HepG2 (cell line): ENCODE measurements at places on chromosomes 12 and 14. TPM values are rescaled to one million over a fixed set of nuclear protein-coding genes. Genes with fewer than 3 reads are reported as not detected.
A peak's percentile ranks its signal among the peaks of the same experiment; 100 is the strongest.

DNA sequence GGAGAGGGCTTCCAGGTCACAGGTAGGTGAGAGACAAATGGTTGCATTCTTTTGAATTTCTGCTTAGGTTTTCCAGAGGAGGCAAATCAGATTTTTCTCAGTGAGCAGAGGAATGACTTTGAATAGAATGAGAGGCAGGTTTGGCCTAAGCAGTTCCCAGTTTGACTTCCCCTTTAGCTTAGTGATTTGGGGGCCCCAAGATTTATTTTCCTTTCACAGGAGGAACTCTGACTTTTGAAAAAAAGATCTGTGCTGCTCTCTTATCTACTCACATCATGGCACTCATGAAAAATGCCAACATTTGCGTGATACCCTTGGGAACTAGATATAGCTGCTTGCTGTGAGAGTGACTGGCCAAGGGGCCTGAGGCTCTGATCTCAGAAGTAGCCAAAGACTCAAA, 58.0 kb upstream of the EVL start:
- H3K27ac ChIP-seq, result no peak overlapping the region
- no peak for DNase-seq
- H3K27me3 ChIP-seq, result no peaks in the 10 kb centered on the region
- no peaks in the 10 kb centered on the region for H3K36me3 ChIP-seq
- H3K4me1 ChIP-seq, result no peaks in the 10 kb centered on the region

DNA sequence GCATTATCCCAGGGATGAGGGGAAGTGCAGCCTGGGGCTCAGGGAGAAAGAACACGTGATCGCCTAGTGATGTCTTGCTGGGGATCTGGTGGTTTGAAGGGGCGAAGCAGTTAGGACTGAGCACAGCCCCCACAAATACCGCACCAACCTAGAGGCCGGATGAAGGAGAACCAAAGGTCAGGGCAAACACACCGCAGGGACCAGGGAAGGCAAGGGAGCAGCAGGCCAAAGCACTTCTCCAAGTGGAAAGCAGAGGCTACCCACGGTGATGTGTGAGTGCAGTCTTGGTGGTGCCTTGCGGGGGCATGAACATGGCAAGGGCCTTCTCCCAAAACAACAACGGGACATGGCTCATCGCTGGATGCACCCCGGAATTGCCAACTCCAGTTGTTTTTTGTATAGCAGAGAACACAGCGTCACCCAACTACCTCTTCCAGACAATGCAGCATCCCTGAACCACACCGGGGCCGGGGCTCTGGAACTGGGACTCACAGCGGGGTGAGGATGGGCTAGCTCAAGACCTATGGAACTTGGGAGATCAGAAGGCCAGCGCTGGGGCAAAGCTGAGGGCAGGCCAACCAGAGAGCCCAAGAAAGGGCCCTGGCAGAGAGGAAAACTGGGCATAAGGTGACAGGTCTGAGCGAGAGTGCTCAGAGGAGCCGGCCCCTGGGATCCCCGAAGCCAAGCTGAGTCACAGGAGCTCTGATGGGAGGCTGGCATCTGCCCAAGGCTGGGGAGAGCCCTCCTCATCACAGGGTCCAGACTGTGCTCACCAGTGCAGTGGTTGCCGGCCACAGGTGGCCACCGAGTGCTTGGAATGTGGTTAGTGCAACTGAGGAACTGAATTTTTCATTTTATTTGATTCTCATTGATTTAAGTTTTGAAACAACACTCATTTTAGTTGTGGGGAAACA, 11.1 kb downstream of the GALNT16 start:
- no peak overlapping the region for H3K27ac ChIP-seq
- H3K36me3 ChIP-seq, result no peaks in the 10 kb centered on the region
- peaks cover 1% of the 10 kb centered on the region; the same call in 1 of the 2 replicates for H3K27me3 ChIP-seq

GRCh38 chr12:14454098-14454907, 88.8 kb downstream of the ATF7IP start:
- H3K4me1 ChIP-seq, result no peaks in the 10 kb centered on the region
- no peak overlapping the region for H3K4me3 ChIP-seq

DNA sequence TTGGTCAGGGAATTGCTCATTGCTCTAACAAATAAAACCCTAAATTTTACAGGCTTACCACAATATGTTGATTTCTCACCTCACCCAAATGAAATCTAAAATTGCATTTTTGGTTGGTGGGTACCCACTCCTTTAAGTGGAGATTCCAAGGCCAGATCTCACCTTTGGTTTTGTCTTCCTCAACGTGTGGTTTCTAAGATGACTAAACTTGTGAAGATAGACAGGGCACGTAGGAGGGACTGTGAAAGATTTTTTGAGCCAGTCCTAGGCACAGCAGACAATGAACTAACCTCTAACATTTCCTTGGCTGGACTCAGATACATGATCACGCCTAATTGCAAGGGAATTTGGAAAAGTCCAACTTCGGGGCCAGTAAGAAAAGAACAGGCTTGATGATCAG, 1003.9 kb downstream of the FLRT2 start:
- H3K27me3 ChIP-seq, result no peaks in the 10 kb centered on the region
- H3K4me1 ChIP-seq, result no peaks in the 10 kb centered on the region
- H3K4me3 ChIP-seq, result no peak overlapping the region

GRCh38 chr14:35503646-35504045, 30.3 kb upstream of the INSM2 start:
- no peak overlapping the region for H3K4me3 ChIP-seq
- no peak overlapping the region for H3K27ac ChIP-seq
- no peak for DNase-seq
- 0 out of 3 replicates have a peak, but pooled peaks cover 3% of the 10 kb centered on the region for H3K27me3 ChIP-seq
- H3K36me3 ChIP-seq, result no peaks in the 10 kb centered on the region

DNA sequence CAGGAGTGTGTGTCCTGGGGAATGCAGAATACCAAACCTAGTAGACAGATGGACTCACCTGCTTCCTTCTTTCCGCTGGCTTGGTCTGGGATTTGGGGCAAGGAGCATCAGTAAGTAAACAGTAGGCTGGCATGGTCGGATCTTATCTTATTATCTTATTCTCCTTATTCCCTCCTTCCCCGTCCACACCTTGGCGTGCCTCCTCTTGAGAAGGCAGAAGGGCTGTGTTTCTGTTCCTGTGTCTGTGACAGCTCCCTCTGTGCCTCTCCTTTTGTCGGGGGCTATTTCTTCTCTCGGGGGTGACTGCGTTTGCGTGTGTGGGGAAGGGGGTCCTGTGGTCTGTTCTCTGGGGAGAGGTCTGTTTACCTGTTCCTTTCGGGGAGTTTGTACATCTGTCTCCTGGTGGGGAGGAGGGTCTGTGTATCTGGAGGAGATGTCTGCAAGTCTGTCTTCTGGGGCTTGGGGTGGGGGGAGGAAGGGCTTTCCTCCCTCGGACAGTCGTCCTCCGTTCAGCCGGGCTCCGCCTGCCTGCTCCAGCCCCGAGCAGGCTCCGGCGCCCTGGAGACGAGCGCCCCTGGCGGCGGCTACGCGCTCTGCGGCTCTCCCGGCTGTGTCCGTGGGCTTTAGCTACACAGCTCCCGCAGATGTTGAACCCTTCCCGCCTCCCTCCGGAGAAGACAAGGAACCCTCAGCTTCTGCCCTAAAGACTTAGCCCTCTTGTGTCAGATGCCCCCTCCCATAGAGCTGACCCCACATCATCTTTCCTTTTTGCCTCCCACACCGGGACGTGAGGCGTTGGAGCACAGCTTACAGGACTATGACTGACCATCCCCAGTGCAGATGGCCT, 4.4 kb downstream of the KRT86 start:
- H3K36me3 ChIP-seq, result no peaks in the 10 kb centered on the region
- peaks cover 36% of the 10 kb centered on the region for H3K4me1 ChIP-seq
- H3K4me3 ChIP-seq, result no peak overlapping the region
- peak; percentile 21 for DNase-seq
- 0 out of 2 replicates have a peak, but pooled peaks cover 4% of the 10 kb centered on the region for H3K27me3 ChIP-seq

- H3K27ac ChIP-seq, result no peak overlapping the region
- no peaks in the 10 kb centered on the region for H3K4me1 ChIP-seq
- DNase-seq, result no peak
- H3K4me3 ChIP-seq, result no peak overlapping the region
- no peaks in the 10 kb centered on the region for H3K36me3 ChIP-seq
Measured at GRCh38 chr12:17999174-17999801, 90.7 kb downstream of the RERGL start.

- H3K4me3 ChIP-seq, result no peak overlapping the region
- no peaks in the 10 kb centered on the region for H3K36me3 ChIP-seq
- H3K4me1 ChIP-seq, result no peaks in the 10 kb centered on the region
Measured at GRCh38 chr14:106141242-106142220, 615.1 kb downstream of the TMEM121 start.

DNA sequence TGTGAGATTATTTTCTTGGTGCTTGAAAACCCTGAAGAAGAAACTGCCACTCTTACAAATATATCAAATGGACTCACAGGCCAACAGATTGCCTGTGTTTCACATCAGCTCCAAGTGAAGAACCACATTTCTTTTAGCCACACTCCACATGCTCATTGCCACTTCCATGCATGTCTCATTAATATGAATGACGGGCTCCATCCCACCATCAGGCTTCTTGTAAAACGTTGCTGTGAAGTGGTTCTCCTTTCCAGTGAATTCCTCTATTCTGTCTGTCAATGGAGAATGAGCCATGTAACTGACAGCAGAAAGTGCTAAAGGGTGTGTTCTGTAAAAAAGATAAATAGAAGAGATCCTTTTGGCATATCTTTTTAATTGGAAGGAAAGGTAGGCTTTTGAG, 188.2 kb upstream of the RMST start:
- H3K4me1 ChIP-seq, result no peaks in the 10 kb centered on the region
- H3K36me3 ChIP-seq, result no peaks in the 10 kb centered on the region
- no peak overlapping the region for H3K27ac ChIP-seq

GRCh38 chr14:50612806-50613205, 52.9 kb downstream of the ATL1 start:
- no peak overlapping the region for H3K4me3 ChIP-seq
- no peaks in the 10 kb centered on the region for H3K36me3 ChIP-seq
- H3K27ac ChIP-seq, result no peak overlapping the region
- DNase-seq, result no peak
- H3K27me3 ChIP-seq, result no peaks in the 10 kb centered on the region
- H3K4me1 ChIP-seq, result peaks cover 10% of the 10 kb centered on the region

GRCh38 chr14:77031759-77032490, 3.4 kb upstream of the IRF2BPL start:
- H3K4me3 ChIP-seq, result no peak overlapping the region
- DNase-seq, result no peak
- peaks cover 76% of the 10 kb centered on the region for H3K4me1 ChIP-seq
- H3K27ac ChIP-seq, result peak overlapping the region; percentile 64

DNA sequence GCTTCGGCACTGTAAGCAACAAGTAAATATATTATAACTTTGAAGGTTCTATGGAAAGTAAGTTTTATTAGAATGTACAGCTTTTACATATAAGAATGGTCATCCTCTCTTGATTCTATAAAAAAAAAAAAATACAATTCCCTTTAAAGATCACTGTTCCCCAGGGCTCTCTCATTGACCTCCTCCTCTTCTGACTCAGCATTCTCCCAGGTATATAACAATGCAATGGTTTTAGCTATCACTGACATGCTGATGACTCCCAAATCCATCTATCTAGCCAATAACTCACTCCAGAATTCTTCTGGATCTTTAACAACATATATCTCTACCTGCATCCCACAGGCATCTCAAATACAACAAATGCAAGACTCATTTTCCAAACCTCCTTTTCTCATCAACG, 62.7 kb downstream of the EEA1 start:
- H3K27ac ChIP-seq, result no peak overlapping the region
- H3K4me3 ChIP-seq, result no peak overlapping the region

DNA sequence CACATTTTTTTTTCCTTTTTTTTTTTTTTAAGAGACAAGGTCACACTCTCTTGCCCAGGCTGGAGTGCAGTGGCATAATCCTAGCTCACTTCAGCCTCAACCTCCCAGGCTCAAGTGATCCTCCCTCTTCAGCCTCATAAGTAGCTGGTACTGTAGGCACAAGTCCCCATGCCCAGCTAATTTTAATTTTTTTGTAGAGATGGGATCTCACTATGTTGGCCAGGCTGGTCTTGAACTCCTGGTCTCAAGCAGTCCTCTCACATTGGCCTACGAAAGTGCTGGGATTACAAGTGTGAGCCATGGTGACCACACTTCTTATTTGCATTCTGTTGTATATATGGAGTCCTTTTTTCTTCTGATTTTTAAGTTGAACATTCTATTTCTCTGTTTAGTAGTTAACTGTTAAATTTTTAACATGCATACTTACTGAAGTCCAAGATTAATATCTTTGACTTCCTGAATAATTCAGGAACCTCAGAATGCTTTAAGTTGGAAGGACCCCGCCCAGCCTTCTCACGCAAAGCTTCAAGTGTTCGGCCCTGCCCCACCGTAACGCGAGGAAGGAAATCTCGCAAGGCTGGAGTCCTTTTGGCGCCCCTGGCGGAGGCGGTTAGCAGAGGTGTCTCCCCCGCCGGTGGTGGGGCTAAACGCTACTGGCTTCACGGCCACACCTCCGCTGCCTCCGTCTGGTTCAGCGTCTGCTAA, 21.6 kb downstream of the SPATS2 start:
- no peaks in the 10 kb centered on the region; the same call in 1 of the 2 replicates for H3K36me3 ChIP-seq
- H3K27me3 ChIP-seq, result no peaks in the 10 kb centered on the region
- no peak overlapping the region for H3K4me3 ChIP-seq
- H3K27ac ChIP-seq, result no peak overlapping the region

The MEG3 gene
- total RNA-seq, result not detected in 2 replicates

The PA2G4 gene
- total RNA-seq, result 240 and 281 TPM in 2 replicates

The L3HYPDH gene
- 22.4 and 30.5 TPM in 2 replicates for total RNA-seq

The HSPB8 gene
- total RNA-seq, result 0.44 and 0.49 TPM in 2 replicates

The TMEM233 gene
- not detected in 2 replicates for total RNA-seq

The DEGS2 gene
- 0.09 TPM in 1 of 2 replicates, not detected in the other for total RNA-seq

The SYT10 gene
- not detected in 2 replicates for total RNA-seq

The GALC gene
- not detected in 2 replicates for total RNA-seq

The GALNT8 gene
- not detected in 2 replicates for total RNA-seq

The GPX2 gene
- total RNA-seq, result 674 and 839 TPM in 2 replicates

The FSCB gene
- total RNA-seq, result not detected in 2 replicates

The RERG gene
- not detected in 2 replicates for total RNA-seq

The PRICKLE1 gene
- total RNA-seq, result not detected in 2 replicates

The ANG gene
- total RNA-seq, result 50.4 and 83.6 TPM in 2 replicates

The C3AR1 gene
- total RNA-seq, result not detected in 2 replicates

The MYH7 gene
- total RNA-seq, result 0.04 TPM in 1 of 2 replicates, not detected in the other

The SLC11A2 gene
- 46.0 and 71.7 TPM in 2 replicates for total RNA-seq

The KCNC2 gene
- not detected in 2 replicates for total RNA-seq
